ENCODE measurements at places on chromosomes 2 and 18.

DNA sequence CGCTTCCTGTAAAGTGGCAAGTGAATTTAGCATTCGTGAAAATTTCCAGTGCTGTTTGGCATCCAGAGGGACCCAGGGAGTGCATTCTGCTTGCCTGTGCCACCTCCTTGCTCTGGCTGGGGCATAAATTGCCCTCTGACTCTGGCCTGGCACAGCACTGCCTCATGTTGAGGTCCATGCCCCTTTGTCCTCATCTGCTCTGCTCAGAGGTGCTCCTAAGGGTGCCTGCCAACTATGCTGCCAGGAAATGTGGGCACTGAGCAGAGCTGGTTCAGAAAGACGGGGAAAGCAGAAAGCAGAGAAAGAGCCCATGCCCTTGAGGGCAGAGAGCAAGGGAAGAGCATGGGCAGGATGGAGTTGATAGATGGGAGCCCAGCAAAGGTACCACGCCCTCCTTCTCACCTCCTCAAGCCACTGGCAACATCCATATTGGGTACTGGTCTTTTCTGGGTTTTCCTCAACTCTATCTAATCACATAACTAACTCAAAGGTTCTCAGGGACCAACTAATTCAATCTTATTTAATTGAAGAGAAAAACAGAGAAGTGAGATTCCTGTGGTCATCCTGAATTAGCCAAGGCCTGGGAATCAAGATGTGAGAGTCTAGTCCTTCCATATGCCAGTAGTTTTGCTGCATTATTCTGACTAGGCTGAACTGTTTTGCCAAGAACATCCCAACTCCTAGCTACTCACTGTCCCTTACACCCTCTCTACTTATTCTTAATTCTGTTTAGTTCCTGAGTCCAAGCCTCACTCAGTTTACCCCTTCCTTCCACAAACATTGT lies 441.5 kb upstream of the TNP1 start:
- DNase-seq: no peak

GRCh38 chr2:102487761-102488462 lies 14.9 kb downstream of the SLC9A4 start:
- DNase-seq: no peak

DNA sequence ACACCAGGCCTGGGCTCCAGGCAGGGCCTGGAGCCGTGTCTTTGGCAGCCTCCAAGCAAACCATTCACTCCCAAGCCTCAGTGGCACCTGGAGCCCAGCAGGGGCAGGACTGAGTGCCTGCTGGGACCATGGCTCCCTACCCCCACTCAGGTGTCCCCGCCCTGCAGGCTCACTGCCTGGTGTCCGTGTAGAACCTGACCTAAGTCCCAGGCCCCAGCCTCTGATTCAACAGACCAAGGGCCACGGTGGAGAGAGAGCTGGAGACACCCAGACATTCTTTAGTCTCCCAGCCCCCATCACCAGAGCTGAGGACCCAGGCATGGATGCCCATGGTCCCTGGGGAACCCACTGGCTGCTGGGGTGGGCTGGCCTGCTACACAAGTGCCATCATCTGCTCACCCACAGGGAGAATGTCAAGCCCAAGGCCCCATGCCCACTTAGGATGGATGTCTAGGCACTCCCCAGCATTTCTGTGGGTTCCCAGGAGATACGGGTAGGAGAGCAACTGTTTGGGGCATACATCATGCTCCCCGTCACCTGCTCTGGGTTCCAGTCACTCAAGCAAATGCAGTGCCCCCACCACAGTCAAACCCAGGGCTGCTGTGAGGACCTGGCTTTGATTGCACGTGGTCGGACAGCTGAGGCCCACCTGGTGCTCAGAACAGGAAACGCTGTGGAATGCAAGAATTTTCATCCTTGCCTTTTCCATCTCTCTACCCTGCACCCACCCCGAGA lies 42.9 kb upstream of the ATG16L1 start:
- no peak for DNase-seq

DNA sequence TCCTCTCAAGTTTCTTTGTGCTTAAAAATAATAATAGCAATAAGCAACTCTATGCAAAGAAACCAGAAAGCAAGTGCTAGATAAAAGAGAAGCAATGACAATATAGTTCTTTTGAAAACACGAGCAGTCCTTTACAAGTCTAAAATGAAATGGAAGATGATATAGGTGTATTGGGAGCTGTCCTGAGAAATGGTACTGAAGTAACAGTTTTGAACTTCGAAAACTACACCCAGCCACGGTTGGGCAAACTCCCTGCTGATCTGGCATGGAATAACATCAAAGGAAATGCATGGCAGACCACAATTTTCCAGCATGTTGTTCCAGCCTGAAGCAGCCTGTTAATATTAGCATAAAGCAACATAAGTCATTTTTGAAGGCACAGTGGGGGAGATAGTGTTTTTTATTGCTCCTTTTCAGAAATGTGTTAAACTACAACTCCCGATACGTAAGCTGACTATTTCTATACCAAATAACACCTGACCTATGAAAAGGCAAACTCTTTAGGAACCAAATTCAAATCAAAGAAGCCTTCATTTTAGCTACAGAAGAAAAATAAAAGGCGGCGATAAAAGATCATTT lies 596.1 kb upstream of the KLHL29 start:
- no peak for DNase-seq

DNA sequence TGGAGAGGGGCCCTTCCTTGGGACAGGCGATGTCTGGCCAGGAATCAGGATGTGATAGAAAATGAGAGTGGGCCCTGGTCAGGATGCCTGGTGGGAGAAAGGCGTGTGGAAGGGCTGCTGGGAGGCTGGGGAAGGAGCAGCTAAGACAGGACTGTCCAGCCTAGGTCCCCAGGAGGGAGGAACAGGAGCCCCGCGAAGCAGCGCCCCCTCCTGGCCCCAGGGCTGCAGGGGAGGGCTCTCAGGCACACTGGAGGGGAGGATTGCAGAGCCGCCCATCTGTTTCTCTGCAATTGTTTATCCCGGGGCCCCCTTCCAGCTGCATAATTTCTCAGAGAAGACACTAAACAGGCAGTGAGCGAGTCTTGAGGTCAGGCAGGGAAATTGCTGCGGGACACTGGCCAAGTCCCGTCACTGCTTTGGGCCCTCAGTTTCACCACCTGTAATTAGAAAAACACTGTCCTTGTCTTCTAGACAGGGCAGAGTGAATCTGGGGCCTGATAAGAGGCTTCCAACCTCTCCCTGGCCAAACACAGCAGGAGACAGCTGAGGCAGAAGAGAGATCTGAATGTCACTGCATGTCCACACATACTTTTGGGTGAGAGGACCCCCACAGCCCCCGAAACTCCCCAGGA lies 3.9 kb upstream of the NPPC start:
- DNase-seq: no peak

DNA sequence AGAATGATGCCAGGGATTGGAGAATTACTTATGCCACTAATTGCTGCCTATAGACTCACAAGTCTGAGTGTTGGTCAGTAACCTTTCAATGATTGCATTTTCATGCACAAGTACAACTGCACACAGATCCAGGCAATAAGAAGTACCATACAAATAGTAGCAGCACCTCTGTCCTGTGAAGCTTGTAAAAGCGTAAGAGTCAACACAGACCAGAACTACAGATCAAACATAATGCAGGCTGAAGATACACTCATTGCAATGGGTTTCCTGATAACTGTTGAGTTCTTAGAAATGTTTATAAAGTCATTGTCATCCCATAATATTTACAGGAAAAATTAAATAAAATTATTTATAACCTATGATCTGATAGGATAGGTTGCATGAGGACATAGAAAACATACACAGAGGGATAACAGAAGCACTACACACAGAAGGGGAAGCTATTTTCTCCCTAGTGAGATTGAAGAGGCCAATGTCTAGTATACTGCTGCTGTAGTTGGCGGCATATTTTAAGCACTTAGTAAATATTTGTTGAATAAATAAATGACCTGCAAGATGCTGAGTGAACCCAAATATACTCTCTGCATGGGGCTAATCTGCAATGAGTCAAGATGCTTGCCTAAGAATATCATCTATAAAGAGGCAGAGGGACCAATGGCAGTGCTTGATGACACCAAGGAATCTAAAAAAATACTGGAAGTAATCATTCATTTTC lies 5.7 kb upstream of the PIK3C3 start:
- no peak for DNase-seq

- no peak for DNase-seq
These were observed 24.1 kb downstream of the ANXA4 start for GRCh38 chr2:69766014-69766413.

DNA sequence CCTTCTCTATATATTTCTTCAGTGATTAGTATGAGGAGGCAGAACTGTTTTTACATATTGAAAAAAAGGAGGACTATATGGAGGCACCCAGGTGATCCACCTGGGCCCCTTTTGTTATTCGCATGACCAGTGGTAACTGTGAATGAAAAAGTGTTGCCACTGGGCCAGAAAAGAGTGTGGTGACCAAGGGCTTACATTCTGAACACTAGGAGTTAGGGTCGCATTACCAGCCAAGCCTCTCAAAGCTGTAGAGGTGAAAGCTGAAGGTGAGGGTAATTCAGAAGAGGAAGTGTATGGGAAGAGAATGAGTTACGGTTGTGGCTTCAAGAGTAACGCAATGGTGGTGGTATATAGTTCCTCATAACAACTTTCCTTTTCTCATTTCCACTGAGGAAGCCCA lies 487.6 kb downstream of the TMEM182 start:
- no peak for DNase-seq

DNA sequence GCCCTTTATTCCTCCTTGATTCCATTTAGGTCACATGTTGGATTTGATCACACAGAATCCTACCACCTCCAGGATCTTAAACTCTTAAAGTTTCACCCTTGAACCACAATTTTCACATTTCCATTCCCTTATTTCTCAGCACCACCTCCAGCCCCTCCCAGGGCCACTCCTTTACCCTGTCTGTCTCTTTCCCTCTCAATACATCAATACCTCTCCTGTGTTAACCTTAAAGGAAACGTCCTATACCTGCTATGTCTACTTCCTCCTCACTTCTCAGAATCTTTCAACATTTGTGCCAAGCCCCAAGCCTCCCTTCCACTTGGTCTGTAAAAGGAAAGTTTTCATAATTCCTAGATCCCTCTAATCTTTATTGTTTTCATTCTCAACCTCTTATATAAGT lies 158.8 kb downstream of the BAZ2B start:
- DNase-seq: no peak
